ENCODE measurements at places on chromosomes 3 and 15.
A peak's percentile ranks its signal among the peaks of the same experiment; 100 is the strongest.

DNA sequence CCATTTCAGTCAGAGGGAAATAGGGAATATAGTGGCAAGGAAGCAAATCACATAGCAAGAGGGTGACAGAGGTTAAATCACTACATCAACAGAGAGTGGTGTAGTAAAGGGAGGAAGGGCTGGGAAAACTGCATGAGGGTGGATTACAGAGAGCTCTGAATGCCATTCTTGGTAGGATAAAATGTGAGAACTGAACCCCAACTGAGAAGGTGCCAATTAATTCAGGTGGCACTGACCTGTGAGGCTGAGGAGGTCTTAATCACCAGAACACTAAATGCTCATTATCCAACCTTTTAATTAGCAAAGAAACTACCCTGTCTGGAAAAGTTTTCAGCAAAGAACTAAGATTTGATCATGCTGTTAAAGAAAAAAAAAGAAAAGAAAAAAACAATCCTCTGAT is 202.7 kb downstream of the LRRN1 start:
- DNase-seq, result no peak

- DNase-seq, result no peak
Measured at GRCh38 chr3:85706130-85706529, 747.3 kb downstream of the CADM2 start.

DNA sequence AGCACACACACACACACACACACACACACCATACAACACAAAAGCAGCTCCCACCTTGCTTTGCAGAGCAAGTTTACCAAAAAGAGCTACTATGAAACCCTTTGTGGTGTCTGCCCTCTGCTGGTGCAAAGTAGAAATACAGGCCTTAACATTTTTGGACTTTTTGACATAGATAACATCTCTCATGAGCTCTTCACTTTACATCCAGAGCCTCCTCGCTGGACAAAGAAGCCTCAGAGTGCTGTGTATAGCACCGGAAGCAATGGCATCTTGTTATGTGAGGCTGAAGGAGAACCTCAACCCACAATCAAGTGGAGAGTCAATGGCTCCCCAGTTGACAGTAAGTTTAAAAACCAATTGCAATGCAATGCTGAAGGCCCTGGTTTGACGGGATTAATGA is 157.9 kb downstream of the CHL1 start:
- DNase-seq, result peak; percentile 57

- no peak for DNase-seq
Measured at GRCh38 chr3:168647582-168647981, 551.9 kb upstream of the GOLIM4 start.

DNA sequence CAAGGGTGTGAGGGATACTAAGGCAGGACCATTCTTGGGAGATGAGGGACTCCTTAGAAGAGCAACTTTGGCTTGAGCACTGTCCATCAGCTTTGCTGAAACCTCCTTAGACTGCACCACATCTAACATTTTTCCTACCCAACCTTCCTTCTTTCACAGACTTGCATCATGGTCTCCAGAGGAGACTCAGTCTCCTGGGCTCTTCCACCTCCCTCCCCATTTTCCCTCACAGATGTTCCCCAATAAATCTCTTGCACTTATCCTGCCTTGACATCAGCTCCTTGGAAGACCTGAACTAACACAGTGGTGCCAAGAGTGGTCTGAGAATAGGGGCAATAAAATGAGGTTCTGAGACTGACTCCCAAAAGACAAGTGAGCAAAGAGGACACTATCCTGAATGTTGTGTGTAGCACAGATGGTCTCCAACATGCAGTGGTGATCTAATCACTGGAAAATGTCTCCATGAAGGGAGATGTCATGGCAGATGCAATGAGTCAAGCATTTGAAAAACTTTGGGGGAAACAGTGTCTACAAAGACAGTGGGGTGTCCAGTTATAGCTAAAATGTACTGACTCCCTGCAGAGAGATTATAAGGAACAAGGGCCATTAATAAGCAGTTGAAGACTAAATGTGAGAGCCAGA is 26.0 kb upstream of the BOC start:
- DNase-seq, result no peak

GRCh38 chr3:194622621-194623340 is 10.4 kb downstream of the TMEM44 start:
- DNase-seq, result no peak

DNA sequence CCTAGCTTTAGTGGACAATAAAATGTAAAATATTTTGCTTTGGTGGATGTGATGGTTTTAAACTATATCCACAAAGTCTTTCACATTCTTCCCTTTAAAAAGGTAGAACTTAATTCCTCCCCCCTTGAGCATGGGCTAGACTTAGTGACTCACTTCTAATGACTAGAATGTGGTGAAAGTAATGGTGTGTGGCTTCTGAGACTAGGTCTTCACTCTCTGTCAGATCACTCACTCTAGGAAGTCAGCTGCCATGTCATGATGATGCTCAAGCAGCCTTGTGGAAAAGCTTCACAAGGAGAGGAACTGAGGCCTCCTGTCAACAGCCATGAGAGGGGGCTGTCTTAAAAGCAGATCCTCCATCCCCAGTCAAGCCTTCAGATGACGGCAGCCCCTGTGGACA is 4.2 kb downstream of the LRRC2 start:
- DNase-seq, result no peak

Measured in pons (tissue), 1 donor.